Vagina (tissue), 2 donors: ENCODE measurements at places on chromosomes 4 and X.

- no peak for DNase-seq
Observed at GRCh38 chrX:49838374-49838773, 9.3 kb downstream of the PAGE4 start.

GRCh38 chr4:25916870-25917269 lies 2.9 kb downstream of the SMIM20 start:
- DNase-seq, result no peak

DNA sequence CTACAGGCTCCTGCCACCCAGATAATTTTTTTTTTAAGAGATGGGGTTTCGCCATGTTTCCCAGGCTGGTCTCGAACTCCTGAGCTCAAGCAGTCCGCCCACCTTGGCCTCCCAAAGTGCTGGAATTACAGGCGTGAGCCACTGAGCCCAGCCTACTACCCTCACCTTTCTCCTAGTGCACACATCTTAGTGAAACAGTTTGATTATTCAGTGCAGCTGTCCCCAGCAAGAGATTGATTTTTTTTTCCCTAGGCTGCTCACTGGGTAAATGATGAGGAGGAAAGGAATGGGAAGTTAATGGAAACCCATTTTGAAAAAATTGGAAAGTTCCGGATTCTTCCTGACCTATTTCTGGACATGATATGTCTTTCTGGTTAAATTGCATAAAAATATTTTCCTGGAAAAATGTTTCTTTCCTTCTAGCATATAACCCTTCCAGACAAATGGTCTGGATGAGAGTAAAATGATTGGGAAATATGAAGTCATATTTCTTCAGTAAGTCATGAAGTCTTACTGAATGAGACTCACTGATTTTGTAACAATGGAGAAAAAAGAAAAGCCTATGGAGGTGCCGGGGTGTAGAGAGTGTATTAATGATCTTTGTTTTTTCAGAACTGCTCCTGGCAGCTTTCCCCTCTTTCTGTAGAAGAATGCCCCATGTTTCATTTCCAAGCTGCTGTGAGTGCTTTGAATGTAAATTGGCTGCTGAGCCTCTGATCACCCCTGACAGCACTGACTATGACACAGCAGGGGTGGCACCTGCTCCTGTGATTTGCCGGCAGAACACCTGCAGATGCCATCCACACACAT lies 19.5 kb upstream of the ZNF41 start:
- no peak for DNase-seq

GRCh38 chr4:8419222-8420041 lies 21.1 kb downstream of the ACOX3 start:
- no peak for DNase-seq

- no peak for DNase-seq
Observed at GRCh38 chrX:18825375-18825774, 117.9 kb downstream of the PPEF1 start.
